BE2C (cell line): ENCODE measurements at places on chromosomes 2 and 18.
A peak's percentile ranks its signal among the peaks of the same experiment; 100 is the strongest.

DNA sequence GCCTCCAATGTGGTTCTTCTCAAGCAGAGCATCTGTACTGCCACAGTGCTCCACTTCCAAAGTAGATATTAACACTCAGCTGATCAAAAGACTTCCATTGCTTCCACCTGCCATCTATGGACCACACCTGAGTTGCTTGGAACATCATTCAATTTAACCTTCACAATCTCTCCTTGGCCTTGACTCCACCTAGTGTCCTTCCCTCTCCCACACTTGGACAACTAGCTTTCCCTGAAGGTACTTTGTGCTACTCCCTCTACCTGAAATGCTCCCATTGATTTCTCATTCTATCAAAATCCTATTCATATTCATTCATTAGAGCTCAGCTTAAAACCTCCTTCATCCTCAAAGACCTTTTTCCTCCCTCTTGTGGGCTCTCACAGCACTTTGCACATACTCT lies 48.7 kb downstream of the SOWAHC start:
- no peak for DNase-seq

DNA sequence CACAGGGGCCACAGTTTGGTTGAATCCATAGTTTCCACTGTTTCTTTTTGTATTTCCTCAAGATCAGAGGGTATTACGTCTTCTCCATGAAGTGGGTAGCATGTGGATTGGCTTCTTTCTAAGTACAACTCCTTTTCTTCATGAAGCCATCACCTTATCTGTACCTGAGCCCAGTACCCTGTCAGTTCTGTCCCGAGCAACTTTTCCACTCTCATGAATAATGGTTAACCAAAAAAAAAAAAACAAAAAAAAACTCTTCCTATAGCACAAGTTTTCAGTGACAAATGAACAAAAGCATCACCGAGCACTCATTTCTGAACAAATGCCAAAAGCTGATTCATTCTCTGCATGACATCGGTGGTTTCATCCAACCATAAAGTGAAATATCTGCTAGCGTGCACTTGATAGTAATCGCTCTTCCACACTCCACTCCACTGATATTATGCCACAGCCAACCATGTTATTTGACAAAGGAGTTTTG lies 53.0 kb upstream of the CCDC150 start:
- DNase-seq = no peak

- DNase-seq = no peak
Measured at GRCh38 chr2:189783451-189783926, 650 bp downstream of the ORMDL1 start.

DNA sequence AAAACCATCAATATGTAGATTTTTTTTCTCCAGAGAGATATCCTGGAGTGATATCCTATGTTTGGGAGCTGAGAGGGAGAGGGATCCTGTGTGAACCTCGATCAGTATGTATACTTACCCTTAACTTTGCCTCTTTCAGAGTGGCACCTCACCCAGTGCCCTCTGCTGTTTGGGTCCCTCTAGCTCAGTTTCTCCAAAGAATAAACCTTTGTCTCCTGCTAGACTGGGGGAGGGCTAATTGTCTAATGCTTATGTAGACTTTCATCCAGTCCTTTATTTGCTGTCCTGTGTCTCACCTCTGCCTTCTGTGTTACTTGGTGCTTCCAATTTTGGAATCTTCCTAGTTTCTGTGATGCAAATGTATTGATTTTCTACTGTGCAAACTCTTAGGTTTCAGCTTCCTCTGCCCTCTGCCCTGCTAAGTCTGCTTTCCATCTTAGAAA lies 48.4 kb downstream of the MTX2 start:
- no peak for DNase-seq

- DNase-seq = no peak
Measured at GRCh38 chr2:102550151-102550550, 69.2 kb upstream of the SLC9A2 start.

DNA sequence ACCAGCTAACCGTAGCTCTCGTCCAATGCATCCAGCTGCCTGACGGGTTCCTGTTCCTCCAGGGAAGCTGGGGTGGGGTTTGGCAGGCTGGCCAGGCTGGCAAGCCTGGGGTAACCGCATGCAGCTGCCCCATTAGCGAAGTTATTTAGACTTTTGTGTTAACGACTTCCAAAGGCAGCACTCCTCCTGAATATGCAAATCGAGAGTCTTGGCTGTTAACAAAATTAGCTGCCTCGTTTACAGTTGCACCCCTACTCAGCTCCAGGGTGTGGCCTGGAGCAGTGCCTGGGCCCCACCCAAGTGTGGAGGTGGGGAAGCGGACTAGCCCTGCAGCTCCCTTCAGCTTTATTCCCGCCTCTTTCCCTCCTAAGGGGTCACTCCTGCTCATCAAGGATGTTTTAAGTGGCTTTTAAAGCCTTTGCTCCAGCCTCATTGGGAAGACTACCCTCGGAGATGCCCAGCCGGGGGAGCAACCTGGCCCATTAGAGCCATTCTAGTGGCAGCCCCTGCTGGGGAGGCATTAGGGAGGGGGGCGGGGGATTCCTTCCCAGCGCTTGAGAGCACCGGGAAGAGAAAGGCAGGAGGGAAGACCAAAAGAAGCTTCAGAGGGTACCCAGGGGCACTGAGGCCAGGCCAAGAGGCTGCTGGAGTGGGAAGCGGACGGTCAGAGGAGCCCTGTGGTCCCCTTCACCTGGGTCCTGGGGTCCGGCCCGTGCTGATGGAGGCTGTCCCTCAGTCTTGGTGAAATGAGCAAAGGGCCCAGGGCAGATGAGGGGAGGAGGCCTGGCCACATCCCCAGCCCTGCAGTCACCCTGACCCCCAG lies 204.1 kb downstream of the CELF4 start:
- DNase-seq = no peak

GRCh38 chr2:72744049-72744448 lies 81.8 kb downstream of the EXOC6B start:
- no peak for DNase-seq

DNA sequence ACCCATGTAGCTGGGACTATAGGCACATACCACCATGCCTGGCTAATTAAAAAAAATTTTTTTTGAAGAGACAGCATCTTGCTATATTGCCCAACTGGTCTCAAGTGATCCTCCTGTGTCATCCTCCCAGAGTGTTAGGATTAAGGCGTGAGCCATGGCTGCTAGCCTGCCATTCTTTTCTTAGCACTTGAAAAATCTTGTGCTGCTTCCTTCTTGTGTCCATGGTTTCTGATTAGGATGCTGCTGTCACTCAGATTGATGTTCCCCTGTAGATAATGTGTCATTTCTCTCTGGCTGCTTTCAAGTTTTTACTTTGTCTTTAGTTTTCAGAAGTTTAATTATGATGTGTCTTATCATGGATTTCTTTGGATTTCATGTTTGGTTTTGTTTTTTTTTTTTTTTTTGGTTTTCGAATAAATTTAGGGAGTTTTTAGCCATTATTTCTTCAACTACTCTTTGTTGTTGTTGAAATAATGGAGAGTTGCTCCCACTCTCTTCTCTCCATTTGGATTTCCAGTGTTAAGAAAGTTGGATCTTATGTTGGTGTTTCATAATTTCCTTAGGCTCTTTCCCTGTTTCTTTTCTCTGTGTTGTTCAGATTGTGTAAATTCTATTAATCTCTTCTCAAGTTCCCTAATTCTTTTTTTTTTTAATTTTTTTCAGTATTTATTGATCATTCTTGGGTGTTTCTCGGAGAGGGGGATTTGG lies 2.5 kb downstream of the ATP9B start:
- no peak for DNase-seq

GRCh38 chr2:12430407-12431133 lies 286.2 kb upstream of the TRIB2 start:
- no peak for DNase-seq

- no peak for DNase-seq
Measured at GRCh38 chr2:15506229-15506819, 54.8 kb downstream of the NBAS start.

DNA sequence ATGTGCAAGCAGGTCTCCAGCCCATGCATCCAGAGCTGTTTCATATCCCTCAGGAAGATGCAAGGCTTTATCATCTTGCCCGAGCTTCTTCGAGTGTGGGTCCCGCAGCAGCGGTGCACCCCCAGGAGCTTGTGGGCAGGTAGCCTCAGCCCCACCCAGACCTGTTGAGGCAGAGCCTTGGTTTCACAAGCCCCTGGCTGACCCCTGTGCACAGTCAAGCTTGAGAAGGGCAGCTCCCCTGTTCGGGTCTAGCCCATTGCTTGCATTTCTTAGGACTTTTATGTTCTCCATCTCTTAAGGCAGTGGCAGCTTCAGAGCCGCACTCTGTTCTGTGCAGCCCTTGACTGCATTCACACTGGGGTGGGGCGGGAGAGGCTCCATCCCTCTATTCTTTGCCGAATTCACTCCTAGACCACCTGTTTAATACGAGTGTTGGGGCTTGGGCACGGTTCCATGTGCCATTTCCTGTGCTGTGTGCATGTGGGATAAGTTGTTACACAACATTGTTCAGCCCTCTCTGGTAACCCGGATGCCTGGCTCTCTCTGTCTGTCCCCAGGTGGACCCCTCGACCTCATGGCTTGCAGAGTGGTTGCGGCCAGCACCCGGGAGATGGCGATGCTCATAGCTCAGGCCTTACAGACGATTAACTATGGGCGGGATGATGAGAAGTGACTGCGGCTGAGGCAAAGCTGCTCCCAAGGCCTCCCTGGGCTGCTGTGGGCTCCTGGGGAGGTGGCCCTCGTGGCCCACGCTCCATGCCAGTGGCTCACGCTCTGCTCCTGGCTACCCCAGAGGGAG lies 48.7 kb downstream of the IMPA2 start:
- DNase-seq = no peak

- no peak for DNase-seq
Measured at GRCh38 chr2:164622338-164623106, 1.2 kb upstream of the GRB14 start.

- no peak for DNase-seq
Measured at GRCh38 chr2:213125646-213126347, 25.6 kb downstream of the IKZF2 start.

DNA sequence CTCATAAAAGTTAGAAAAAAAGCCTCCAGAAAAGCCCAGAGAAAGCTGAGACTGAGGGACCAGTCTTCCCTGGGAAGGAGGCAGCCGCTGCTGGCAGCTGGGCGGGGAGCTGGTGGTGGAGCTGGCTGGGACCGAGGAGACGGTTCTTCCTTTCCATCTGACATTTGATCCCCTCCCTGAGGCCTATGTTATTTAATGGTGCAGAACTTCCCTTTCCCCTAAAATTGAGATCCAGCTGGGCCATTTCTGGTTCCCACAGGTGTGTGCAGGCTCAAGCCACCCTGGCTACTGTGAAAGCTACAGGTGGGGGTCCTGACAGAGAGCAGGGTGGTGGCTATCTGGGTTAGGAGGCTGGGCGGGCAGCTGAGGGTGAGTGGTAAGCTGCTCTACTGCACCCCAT lies 81.5 kb upstream of the FZD7 start:
- DNase-seq = no peak

DNA sequence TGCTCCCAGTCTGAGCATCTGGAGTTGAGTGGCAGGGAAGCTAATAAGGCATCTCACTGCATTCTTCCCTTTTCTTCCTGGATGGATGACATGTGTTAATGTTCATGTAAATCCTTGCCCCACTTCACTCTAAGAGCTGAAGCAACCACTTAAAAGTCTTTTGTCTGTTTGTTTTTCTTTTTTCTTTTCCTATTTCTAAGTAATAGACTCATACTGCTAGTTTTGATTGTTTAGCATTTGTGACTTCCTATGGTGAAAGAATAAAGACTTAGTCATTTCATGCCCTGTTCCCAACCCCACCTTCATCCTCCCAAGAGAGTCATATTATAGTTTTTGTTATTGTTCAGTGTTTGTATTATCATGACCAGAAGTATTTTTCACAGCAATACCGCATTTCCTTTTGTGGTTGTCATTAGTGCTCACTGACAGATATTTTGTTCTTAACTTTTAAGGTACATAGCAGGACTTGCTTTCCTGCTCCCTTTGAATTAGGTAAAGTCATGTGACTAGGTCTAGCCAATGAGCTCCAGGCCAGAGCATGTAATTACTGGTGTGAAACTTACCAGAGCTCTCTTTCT lies 18.1 kb upstream of the SPP2 start:
- DNase-seq = no peak

DNA sequence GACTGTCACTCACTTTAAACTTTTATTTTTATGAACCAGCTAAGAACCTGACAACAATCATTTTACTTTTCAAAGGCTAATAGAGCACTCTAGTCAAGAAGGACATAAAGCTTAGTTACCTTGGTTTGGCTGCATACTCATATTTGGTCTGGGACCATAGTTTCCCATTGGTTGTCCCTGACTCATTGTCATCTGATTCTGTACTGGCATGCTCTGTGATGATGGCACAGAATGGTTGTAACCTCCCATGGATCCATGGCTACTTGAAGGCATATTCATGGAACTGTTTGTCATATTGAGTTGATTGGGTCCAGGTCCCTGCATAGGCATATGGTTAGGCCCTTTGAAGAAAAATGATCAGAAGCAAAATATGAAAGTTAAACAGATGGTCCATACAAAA lies 37.9 kb downstream of the SS18 start:
- no peak for DNase-seq

GRCh38 chr2:207662203-207662602 lies 37.0 kb upstream of the METTL21A start:
- DNase-seq = no peak

- peak; percentile 47 for DNase-seq
Measured at GRCh38 chr2:169734169-169734847, 676 bp downstream of the KLHL23 start.

DNA sequence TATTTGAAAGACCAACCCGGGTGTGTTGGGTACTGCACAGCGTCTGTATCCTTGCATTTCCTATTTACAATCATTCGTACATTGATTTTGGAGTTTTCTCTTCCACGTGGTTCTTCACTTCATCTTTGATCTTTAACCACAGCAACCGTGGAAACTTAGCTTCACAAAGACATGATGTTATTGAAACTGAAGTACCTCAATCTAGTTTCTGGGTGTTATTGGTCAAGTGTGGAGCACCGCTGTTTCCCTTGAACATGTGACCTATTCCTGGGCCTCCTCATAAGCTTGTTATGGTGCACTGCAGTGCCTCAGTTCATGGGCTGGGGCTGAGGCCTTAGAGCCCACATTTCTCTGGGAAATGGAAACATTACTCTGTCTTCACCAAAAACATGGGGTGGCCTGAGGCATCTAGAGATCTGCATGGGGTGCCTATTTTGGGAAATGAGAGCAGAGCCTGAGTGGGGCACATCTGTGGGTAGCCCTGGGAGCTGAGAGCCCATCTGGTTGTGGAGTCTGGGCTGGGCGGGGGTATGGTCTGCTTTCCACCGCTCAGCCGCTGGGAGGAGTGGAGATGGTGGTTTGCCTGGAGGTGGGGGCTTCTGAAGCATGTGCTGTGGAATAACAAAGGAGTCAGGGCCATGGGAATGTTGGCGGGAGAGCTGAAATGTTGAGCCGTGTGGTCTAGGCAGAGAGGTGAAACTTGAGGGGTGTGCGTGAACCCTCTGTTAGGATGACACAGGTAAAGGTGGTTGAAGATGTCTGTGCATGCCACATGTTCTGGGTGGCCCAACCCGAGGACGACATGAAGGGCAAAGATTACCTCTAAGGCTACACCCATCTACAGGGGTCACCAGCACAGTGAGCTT lies 37.4 kb downstream of the ZNF236 start:
- DNase-seq = no peak

- no peak for DNase-seq
Measured at GRCh38 chr2:183185534-183185933, 61.3 kb downstream of the NUP35 start.

GRCh38 chr2:173064151-173064805 lies 11.4 kb upstream of the MAP3K20 start:
- DNase-seq = no peak

GRCh38 chr2:224579411-224579810 lies 5.8 kb downstream of the CUL3 start:
- DNase-seq = no peak

- DNase-seq = no peak
Measured at GRCh38 chr2:25029183-25029554, 12.7 kb upstream of the EFR3B start.

GRCh38 chr18:12346240-12346565 lies 30.8 kb downstream of the AFG3L2 start:
- no peak for DNase-seq
